ENCODE measurements at places on chromosomes 2 and 18. TPM values are rescaled to one million over a fixed set of nuclear protein-coding genes. Genes with fewer than 3 reads are reported as not detected.

TNFRSF11A gene
- not detected for total RNA-seq

DNA sequence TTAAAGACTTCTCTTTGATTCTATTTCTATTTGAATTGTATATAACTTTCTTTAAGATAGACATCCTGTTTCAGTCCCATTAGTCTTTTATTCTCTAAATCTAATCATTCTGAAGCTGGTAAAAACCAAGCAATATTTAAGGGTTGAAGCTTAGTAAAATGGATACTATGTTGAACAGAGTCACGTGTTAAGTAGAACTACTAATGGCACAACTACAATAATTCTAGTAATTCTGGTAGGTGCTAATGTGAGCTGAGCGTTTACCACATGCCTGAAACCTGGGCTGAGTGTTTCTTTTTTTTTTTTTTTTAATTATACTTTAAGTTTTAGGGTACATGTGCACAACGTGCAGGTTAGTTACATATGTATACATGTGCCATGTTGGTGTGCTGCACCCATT, 8.9 kb upstream of the AFF3 start:
- no peak overlapping the region for H3K4me3 ChIP-seq
- DNase-seq, result no peak
- H3K27ac ChIP-seq, result no peak overlapping the region

GRCh38 chr2:73418343-73418742, 32.7 kb downstream of the ALMS1 start:
- no peak overlapping the region for H3K4me3 ChIP-seq
- no peak for DNase-seq
- H3K36me3 ChIP-seq, result peaks cover 7% of the 10 kb centered on the region
- H3K27ac ChIP-seq, result no peak overlapping the region
- peaks cover 8% of the 10 kb centered on the region for H3K4me1 ChIP-seq
- H3K27me3 ChIP-seq, result no peaks in the 10 kb centered on the region

- H3K27ac ChIP-seq, result peak overlapping the region; percentile 81
- peak overlapping the region; percentile 43 for H3K4me3 ChIP-seq
- DNase-seq, result no peak
Observed at GRCh38 chr2:8543383-8544170, 138.3 kb upstream of the ID2 start.

NPHP1 gene
- total RNA-seq, result 3.6 TPM

Measured in osteocyte (in vitro differentiated cells).